HuH-7.5 (cell line): ENCODE measurements at places on chromosomes 13 and 19.

GRCh38 chr19:55283548-55284377 is at the start of gene BRSK1:
Gene BRSK1 (plus strand): TSS chr19:55283997. CDS start chr19:55284443, 446 bp downstream.
- no peak for DNase-seq

DNA sequence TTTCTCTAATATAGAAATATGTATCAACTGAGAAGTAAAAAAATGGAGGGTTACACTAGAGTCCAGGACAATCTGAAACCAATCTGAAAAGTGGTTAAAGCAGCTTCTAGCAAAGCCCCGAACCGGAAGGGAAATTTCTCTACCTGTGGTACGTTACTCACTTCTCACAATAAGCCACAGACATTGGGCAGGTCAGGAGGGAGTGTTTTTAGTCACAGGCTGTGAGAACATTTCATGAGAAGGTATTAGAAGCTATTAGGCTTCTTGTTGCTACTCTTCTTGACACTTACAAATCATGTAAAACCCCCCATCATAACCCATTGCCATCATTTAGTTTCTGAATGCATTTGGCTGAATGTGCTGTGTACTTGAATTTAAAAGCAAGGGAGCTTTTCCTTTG is 120.9 kb downstream of the NUFIP1 start:
- DNase-seq, result no peak

DNA sequence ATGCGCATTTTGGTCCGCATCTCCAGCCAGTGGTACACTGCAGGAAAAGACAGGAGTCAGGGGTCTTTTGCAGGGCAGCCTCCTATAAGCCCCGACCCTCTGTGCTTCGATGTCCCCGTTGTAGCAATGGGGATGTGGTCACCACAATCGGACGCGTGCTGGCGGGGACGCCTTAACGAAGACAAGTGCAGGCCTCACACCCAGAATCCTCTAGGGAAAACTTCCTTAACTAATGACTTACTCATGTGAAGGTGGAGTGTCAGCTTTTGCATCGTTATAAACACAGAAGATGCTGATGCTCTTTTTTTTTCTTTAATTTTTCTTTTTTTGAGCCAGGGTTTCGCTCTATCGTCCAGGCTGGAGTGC is 22.1 kb downstream of the VASP start:
- no peak for DNase-seq

DNA sequence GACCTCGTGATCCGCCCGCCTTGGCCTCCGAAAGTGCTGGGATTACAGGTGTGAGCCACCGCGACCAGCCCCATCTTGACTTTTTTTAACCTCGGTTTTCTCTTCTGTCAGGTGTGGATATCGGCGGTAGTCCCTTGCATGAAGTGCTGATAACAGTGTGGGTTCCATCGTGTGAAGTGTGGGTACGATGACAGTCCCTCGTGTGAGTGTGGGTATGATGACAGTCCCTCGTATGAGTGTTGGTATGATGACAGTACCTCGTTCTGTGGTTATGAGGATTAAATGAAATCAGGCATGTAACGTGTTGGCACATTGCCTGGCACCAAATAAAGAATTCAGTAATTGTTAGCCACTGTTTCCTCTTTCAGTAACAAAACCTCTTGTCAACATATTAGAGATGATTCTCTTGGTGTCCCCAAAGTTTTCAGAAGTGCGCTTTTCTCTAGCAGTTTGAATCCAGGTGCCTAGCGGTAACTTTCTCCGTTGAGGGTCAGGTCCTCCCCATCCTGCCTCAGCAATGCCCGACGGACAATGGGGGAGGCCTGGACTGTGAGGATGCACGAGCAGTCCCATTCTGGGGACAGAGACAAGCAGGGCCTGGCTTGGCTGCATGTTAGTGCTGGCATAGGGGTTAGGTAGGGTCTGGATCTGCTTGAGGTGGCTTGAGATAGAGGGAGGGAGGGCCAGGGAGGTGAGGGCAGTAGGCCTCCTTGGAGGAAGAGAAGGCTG is 15.3 kb downstream of the GATAD2A start:
- no peak for DNase-seq
